ENCODE measurements at places on chromosomes 2 and 18.

- DNase-seq = peak; percentile 42
These were observed 278.0 kb upstream of the MGAT5 start for GRCh38 chr2:133975676-133976428.

DNA sequence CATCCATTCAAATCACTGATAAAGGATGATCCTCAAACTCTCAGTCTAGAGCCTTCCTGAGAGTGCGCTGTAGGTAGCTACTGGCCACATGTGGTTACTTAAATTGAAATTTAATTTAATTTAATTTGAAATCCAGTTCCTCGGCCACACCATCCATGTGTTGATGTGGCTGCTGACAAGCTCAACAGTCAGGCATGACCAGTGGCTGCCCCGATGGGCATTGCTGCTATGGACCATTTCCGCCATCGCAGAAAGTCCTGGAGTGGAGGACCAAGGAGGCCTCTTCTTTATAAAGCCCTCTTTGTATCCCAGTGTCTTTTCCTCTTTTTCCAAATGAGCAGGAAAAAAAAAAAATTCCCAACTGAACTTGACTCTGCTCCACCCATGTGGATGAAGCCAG lies 100.6 kb downstream of the HDAC4 start:
- DNase-seq = no peak

GRCh38 chr2:239950144-239951128 lies 74.7 kb downstream of the NDUFA10 start:
- no peak for DNase-seq

DNA sequence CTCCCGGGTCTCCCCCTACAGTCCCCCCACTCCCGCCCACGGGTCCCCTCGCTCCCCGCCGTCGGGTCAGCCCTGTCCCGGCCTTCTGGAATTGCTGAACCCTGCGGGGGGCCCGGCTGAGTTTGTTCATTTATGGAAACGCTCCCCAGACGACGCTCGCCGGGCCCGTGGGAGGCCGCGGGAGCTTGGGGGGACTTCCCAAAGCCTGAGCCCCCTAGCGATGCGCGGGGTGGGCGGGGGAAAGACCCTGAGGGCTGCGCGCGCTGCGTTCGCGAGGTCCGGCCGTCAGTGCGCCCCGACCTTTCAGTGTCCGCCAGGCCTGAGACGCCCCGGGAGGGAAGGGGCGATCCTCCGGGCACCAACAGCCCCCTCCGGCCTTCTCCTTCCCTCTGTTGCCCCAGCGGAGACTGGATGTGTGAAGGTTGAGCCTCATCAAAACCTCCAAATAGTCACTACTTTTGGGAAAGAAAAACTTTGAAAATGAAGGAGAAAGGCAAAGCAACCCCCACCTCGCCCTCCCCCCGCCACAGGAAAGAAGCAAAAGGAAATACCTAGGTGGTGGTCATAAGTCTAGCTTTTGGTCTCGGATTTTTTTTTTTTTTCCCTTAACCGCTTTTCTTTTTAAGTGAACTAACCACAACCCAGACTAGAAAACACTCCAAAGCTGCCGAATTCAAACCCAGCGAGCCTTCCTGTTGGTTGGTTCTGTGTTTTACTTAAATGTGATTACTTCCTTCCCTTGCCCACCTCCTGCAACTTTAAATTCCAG lies 509 bp upstream of the CYS1 start:
- peak; percentile 24 for DNase-seq

DNA sequence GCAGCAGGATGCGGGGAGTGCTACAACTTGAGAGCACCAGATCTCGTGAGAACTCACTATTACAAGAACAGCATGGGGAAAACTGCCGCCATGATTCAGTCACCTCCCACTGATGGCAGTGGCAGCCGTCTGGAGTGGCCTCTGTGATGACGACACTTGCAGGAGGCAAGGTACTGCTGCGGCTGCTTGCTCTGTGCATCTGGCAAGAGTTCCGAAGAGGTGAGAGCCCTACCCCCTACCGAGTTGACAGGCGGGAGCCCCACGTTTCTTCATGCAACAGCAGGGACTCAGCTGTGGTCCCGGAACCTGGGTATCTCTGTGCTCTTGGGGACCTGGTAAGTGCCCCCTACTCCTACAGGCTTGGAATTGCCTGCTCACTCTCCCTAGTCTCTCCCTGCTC lies 1672.7 kb upstream of the TMEFF2 start:
- no peak for DNase-seq

GRCh38 chr2:218821605-218822211 lies 9.9 kb downstream of the PRKAG3 start:
- DNase-seq = no peak

DNA sequence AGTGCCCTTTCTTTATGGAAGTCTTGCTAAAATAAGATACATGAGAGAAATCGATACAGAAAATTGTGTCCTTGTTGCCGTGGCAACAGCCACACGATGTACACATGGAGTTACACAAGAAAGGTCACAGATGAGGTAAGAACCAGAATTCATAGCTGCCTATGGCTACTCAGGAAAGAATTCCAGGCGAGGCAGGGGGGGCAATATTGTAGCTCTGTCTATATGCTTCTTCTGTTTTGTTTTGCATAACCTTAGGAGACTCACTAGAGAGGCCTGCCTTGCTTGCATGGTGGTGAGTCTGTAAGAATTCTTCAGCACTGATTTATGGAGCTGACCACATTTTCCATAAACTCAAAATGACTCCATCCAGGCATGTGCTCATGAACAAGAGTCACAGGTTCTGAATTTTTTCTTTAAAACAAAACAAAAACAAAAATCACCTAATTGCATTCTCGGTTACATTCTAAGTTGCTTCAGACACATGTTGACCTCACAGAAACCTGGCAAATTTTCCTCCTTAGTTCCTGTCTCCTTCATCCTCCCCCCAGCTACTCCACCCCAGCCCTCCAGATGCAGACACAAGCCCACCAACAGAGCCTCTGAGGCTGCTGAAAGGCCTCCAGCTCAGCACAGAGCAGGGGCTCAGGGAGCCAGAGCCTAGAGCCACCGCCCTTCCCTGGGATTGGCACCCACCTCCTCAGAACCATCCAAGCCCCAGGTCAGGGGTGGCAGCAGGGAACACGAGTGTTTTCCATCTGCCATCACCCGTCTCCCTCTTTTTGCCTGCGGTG lies 183.5 kb downstream of the ANTXR1 start:
- no peak for DNase-seq

DNA sequence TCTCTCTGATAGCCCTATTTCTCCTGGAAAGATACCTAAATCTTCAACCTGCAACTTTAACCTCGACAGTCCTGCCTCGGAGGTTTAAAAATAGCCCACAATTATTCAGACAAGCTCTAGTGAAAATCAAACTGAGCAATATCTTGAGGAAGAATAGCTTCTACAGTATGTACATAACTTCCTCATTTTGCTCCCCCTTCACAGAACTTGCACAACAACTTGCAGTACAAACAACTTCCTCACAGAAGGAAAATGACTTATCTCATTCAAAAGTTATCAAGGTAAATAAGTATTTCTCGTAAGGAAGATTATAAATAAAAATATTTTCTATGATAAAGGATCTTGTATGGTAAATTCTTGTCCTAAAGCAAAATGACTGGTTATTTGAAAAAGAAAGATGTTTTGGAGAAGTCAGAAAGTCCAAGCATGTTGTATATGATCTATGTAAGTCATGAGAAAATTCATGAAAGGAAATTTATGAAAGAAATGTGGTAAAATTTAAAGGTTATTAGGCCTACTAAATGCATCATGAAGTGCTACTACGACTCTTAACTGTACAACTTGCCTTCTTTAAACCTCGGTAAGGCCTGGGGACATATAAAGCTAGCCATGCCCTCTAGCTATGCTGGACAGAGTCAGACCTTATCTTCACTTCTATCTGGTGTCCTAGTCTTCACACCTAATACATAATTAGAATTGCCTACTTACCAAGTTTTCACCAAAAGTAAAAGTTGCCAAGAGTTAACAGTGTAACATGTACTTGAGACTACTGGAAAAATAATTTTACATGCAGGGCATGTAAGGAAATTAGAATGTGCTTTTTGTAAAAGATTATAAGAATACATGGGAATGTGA lies 394.5 kb downstream of the DLGAP1 start:
- DNase-seq = no peak

DNA sequence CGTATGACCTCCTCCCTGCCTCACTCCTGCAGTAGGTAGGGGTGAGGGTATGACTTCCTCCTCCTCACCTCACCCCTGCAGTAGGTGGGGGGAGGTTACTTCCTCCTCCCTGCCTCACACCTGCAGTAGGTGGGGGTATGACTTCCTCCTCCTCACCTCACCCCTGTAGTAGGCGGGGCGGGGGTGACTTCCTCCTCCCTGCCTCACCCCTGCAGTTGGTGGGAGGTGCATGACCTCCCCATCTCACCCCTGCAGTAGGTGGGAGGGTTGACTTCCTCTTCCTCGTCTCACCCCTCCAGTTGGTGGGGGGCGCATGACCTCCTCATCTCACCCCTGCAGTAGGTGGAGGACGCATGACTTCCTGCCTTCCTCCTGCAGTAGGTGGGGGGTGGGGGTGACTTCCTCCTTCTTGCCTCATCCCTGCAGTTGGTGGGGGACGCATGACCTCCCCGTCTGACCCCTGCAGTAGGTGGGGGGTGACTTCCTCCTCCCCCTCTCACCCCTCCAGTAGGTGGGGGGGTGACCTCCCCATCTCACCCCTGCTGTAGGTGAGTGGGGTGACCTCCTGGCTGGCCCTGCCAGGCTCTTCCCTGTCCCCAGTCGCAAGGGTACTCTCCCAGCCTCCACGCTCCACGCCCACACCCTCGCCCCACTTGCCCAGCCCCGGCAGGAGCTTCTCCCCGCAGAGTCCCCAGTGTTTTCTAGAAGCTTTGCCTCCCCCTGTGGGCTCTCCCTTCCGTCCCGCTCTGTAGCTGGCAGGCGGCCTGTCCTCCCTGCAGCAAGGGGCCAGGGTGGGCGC lies 39.3 kb downstream of the TSHZ1 start:
- no peak for DNase-seq
